Stimulated activated CD8-positive, alpha-beta memory T cell treated with anti-CD3 and anti-CD28 coated beads, Interleukin-15, amount 100 ng/mL, for 4 hours (primary cell): ENCODE measurements at places on chromosomes 7 and 10.

- DNase-seq: no peak
Measured at GRCh38 chr7:41047789-41048191, 655.1 kb downstream of the INHBA start.

DNA sequence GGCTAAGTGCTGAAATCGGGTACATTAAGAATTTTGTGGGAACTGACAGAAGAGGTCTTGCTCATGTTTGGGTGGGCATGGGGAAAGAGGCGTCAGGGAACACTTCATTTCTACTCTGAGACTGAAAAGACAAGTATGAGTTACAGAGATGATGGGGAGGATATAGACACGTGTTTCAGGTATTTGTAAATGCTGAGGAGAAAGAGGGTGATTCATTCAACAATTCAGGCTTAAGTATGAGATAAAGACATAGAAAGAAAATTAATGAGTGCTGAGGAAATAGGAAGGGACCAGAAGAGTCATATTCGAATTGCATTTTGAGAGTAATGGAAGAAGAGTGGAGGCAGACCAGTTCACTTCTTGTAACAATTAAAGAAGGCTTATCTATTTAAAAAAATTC lies 143.6 kb downstream of the HBP1 start:
- DNase-seq: no peak

- no peak for DNase-seq
Measured at GRCh38 chr7:27689150-27689549, 26.5 kb upstream of the HIBADH start.

- DNase-seq: no peak
Measured at GRCh38 chr7:74479066-74479781, 25.5 kb downstream of the GTF2IRD1 start.

DNA sequence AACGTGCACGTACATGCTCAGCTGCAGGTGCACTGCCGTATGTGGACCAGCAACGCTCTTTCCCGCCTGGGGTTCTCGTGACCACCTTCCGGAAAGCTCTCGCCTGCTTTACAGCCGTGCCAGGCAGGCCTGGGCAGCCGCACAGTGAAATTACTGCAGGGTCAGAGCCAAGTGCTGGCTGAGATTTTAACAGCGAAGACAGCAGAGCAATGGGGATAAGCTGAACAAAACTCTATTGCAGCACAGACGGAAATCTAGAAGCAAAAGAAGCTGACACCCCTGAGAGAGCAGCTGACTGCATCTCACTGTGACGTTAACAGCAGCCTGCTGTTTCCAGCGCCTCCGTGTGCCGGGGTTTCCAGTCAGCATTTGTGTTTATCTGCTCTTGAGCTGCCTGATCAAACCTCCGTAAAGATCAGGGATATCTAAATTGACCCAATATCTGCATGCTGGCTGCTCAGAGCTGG lies 179.0 kb downstream of the DIP2C start:
- no peak for DNase-seq

DNA sequence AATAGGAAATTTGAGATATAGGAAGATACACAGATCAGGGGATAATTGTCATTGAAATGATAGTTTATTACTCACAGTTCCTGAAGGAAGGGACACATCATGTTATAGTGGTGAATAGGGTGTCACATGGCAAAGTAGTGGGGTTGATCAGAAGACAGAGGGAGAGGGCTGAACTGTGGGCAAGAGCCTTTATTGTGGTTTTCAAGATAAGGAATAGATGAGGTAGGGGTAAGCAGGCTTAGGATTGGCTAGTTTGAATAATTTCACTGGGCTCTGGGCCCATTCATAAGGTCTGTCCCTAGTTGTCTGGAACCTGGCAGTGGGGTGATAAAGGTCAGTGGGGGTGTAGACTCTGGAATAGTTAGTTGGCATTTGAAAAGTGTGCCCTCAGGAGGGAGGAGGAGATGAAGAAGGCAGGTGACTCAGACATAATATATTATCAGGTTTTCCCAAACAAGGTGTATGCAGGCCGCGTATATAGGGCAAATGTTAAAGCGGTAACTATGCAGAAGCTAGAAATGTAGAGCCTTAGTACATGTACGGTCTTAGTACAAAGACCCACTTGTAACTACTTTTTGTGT lies 18.5 kb downstream of the FGL2 start:
- no peak for DNase-seq

GRCh38 chr7:47336472-47337425 lies 245.2 kb downstream of the TNS3 start:
- DNase-seq: no peak

DNA sequence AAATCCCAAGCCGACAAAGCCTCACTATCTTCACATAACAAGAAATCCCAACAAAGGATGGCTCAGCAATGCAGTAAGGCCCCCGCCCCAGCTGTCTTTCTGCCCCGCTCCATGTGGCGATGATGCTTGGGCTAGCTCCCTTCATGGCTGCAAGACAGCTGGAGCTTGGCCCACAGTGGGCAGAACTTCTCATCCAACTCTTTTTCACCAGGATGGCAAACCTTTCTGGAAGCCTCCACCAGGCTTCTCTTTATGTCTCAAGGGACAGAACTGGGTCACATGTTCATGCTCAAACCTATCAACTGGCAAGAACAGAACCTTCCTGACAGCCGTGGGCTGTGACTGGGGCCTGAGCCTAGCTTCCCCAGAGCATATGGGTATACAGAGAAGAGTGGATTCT lies 260.5 kb upstream of the MKLN1 start:
- DNase-seq: no peak

GRCh38 chr10:104925232-104925851 lies 284.3 kb downstream of the SORCS3 start:
- no peak for DNase-seq

DNA sequence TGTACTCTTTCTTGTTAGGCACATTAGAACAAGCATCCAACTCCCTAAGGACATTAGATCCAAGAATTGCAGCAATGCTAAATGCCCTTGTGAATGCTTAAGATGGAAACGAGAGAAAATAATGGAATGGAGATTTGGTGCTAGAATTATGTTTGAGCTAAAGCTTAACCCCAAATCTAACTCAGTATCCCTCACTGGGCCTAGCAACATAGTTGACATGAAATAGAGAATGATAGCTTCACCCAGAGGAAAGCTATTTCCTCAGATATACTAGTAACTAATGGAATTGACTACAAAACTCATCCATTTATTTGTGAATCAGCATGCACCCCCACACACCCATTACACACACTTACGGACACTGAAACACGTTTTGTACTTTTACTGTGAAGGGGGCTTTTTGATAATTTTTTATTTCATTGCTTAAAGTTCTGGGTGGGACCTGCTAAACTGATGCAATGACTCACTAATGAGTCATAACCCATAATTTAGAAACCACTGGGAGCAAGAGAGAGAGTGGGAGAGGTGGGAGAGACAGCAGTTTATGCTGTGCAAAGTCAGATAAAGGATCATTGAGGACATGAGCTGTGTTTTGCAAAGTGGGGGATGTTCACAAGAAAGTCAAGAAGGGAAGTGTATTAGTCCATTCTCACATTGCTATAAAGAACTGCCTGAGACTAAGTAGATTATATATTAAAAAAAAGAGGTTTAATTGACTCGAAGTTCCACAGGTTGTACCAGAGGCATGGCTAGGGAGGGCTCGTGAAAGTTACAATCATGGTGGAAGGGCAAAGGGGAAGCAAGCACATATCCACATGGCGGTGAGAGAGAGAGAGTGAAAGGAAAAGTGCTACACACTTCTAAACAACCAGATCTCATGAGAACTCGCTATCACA lies 382.7 kb downstream of the SFMBT2 start:
- DNase-seq: no peak
